ENCODE measurements at places on chromosomes 2 and 18.

DNA sequence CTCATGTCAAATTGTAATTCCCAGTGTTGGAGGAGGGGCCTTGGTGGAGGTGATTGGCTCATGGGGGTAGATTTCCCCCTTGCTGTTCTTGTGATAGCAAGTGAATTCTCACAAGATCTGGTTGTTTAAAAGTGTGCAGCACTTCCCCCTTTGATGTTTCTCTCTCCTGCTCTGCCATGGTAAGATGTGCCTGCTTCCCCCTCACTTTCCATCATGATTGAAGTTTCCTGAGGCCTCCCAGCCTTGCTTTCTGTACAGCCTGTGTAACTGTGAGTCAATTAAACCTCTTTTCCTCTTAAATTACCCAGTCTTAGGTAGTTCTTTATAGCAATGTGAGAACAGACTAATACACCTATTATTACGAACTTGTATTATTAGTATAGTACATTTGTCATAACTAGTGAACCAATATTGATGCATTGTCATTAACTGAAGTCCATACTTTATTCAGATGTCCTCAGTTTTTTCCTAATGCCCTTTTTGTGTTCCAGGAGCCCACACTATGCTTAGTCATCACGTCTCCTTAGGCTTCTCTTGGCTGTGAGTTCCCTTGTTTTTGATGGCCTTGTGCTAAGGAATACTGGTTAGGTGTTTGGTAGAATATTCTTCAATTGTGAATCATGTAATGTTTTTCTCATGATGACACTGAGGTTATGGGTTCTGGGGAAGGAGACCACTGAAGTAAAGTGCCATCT, 4.5 kb upstream of the MAP3K2 start:
- DNase-seq = no peak

DNA sequence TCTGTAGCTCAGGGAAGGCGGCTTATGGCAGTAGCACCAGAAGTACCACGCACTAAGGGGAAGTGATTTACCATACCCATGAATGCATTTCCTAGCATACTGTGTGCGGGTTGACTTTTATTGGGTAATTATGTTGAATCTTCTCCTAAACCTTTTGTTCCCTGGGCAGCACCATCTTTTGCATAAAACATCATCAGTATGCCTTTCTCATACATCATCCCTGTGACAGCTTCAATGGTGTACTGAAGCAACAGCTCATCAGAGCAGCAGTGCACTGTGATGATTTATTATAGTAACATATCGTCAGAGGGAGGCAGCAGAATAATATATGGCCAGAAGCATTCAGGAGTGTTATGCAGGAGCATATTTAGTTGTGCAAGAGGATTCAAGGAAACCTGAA, 204.9 kb downstream of the CDH7 start:
- DNase-seq = no peak

DNA sequence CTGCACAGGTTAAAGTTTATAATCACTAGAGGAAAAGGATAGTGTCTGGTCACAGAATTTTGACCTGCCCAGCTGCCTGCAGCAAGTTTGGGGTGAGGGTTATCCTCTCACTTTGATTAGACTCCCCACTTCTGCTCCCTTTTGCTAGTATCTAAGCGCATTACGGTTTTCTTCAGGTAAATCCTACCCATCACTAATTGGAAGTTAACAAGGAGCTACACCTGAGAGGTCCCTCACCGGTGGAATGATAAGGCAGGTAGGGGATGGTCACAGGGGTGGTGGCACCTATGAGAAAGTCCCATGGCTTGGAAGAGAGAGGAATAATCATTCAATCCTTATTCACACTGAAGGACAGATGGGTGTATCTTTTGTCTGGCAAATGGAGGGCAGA, 7.6 kb downstream of the BCL2 start:
- DNase-seq = no peak

DNA sequence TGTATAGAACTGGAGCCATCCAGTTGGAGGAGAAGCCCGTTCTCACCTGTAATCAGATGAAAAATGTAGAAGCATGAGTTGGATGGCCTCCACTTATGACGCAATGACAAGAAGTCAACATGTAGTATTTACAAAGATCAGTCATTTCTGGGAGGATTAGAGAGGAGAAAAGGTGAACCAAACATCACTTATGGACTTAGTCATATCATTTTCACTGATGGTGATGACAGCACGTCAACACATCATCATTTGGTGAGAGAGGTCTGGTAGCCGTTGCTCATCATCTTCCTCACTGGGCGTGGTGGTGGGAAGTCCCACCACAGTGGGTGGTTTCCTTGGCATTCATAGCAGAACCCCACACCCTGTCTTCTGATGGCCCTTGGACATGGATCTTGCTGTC, 264.2 kb upstream of the EPAS1 start:
- DNase-seq = no peak

DNA sequence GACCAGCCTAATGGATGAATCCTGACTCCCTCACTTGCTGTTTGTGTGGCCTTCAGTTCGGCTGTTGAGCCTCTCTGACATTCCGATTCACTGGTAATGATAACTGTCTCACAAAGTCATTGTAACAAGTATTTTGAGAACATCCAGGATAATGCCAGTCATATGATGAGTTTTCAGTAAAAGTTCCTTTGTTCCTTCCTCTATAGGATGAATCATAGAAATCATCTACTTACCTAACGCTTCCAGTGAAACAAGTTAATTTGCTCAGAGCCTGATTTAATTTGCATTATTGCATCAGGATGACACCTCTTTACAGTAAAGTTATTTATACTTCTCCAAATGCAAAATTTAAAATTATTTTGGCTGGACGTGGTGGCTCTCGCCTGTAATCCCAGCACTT, 32.0 kb downstream of the RAB31 start:
- no peak for DNase-seq

DNA sequence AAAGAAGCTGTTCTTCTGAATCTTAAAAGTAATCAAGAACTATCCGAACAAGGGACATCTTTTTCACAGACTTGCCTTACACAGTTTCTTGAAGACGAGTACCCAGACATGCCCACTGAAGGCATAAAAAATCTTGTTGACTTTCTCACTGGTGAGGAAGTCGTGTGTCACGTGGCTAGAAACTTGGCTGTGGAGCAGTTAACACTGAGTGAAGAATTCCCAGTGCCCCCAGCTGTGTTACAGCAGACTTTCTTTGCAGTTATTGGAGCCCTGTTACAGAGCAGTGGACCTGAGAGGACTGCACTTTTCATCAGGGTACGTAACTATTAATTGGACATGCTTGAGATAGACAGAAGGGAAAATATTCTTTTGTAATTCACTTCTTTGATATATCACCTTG, 2.4 kb downstream of the MRPL44 start:
- no peak for DNase-seq

DNA sequence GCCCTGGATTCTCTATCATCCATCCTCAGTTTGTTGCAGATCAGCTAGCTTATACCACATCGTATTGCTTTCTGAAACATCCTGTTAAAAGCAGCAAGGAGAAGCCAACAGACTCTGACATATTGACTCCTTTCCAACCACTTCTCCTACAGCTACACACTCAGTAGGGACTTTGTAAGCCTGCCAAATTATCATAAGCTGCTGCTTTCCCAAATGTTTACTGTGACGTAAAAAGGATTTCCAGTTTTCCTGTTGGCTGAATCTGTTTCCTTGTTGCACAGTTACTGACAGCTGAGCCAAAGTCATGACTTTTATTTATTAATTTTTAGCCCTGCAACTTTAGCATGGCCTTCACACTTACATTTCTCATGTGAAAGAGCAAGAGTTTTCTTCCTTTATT, 294.3 kb downstream of the KCNJ3 start:
- no peak for DNase-seq

- no peak for DNase-seq
Observed at GRCh38 chr2:73133566-73134197, 20.9 kb upstream of the RAB11FIP5 start.

DNA sequence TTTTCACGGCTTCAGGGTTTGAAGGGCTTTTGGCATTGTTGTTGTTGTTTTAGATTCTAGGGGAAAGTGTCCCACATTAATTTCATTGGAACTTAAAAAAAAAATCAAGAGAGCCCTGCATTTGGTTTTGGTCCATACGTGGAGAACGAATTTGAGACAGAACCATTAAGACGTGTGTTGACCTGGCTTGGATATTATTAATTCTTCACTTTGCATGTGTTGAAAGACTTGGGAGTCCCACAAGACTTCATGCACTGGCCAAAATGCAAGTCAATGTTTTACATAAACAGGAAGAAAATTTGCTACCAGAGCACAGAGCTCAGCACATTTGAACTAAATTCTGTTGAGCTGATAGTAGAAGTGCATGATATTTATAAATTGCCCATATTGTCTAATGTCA, 761.2 kb upstream of the ACVR2A start:
- DNase-seq = no peak

GRCh38 chr2:129781749-129782632, 197.5 kb upstream of the RAB6C start:
- no peak for DNase-seq

GRCh38 chr18:63951302-63951705, 2.2 kb downstream of the HMSD start:
- no peak for DNase-seq
